GM12864 (cell line): ENCODE measurements at places on chromosomes 13 and 19.
A peak's percentile ranks its signal among the peaks of the same experiment; 100 is the strongest.

- DNase-seq = no peak
These were observed 105.6 kb downstream of the SLC7A1 start for GRCh38 chr13:29489650-29490560.

- DNase-seq = no peak
These were observed 557 bp downstream of the ZNF576 start for GRCh38 chr19:43596842-43597461.

GRCh38 chr13:93872786-93873347, 606.6 kb downstream of the DCT start:
- DNase-seq = no peak

- no peak for DNase-seq
These were observed 22.8 kb downstream of the HAUS8 start for GRCh38 chr19:17052439-17052838.

DNA sequence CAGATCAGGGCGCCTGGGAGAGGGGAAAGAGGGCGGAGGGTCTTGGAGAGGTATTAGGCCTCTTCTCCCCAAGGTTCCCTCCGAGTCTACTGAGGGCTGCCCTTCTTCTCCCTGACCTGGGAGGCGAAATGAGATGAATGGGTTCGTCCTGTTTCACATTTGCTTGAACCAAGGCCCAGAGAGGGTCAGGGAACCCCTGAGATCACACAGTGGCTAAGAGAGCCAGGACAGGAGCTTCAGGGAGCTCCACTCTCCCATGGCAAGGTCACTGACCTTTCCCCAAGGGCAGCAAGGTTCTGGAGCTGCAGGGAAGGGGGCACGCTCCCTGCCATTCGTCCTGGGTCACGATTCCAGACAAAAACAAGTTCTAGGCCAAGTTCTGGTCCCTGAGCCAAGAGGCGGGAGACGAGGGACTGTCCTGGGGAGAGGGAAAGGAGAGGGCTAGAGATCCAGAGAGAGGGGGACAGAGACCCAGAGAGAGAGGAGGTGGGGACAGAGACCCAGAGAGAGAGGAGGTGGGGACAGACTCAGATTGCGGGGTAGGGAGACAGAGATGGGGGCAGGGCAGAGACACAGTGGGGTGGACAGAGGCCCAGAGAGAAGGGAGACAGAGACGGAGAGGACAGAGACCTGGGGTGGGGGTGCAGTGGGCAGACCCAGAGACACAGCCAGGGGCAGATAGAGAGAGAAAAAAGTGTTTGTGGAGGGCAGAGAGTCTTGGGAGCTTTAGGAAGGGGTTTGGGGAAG, 541 bp downstream of the ASPDH start:
- no peak for DNase-seq

- DNase-seq = no peak
These were observed 22.5 kb upstream of the ALOX5AP start for GRCh38 chr13:30712536-30713532.

DNA sequence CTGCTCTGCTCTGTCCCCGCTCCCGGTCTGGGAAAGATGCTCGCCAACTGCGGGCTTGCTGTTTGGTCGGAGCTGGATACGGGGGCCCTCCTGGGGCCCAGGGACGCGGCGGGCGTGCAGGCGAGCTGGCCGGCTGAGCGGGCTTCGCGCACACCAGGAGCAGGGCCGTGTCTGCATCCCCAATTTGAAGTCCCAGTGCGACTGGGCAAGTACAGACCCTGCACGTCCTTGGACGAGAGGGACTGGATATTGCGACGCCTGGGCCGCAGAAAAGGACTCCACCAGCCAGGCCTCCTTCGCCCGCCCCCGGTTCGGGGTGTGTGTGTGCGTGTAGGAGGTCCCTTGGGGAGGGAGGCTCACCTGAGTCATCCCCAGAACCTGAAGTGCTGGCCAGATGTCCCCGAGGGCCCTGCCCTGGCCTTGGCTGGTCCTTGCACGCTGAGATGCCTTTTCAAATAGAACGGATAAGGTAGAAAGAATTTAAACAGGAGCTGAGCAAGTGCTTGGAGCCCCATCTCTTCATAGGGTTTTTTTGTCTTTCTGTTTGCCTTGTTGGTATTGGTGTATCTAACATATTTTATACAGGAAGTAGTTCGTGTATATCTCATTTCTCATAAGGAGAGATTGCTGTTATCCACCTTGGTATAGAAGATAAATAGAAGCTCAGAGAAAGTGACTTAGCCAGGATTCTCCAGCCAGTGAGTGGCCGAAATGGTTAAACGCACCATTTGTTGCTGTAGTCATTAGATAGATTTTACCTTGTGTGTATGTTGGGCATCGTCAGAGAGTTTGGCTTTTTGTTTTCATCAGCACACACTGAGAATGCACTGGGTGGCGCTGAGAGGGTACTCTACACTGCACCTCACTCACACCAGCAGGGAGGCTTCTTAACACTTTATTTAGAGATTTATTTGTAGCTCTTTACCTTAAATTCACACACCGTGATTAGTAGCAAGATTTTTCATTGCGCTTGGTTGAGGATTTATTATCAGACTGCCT, 1.1 kb downstream of the NAXD start:
- DNase-seq = peak; percentile 25

GRCh38 chr13:113545455-113545930, 39.1 kb upstream of the TFDP1 start:
- no peak for DNase-seq

DNA sequence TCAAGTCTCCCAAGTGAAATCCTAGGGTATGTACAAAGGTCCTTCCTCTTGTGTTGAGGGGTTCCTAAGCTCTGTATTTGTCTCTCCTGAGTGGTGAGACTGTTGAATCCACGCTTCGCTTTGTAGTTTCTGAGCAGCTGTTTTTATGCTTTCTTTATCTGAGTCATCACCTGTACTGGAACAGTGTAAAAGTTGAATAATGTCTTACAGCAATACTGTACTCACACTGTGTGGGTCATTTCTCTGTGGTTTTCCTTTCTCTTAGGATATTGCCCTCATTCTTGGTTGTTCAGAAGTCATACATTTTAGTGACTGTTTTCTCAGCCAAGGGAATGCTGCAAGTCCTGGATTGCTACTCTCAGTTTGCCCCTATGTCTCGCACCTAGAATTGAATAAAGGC, 1596.6 kb downstream of the SLITRK5 start:
- DNase-seq = no peak

GRCh38 chr19:3142292-3142670, 6.4 kb downstream of the GNA15 start:
- DNase-seq = no peak

- DNase-seq = no peak
These were observed at the start of gene GAMT for GRCh38 chr19:1401138-1401888. TSS of gene GAMT (minus strand) at chr19:1401542. CDS start at chr19:1401476, 66 bp downstream.

- DNase-seq = peak; percentile 88
These were observed 14.7 kb upstream of the ADGRE5 start for GRCh38 chr19:14366529-14366928.

GRCh38 chr13:97019236-97019635, 25.0 kb upstream of the OXGR1 start:
- DNase-seq = no peak

- DNase-seq = peak; percentile 92
These were observed 2.7 kb downstream of the TPM4 start for GRCh38 chr19:16078759-16079707.

DNA sequence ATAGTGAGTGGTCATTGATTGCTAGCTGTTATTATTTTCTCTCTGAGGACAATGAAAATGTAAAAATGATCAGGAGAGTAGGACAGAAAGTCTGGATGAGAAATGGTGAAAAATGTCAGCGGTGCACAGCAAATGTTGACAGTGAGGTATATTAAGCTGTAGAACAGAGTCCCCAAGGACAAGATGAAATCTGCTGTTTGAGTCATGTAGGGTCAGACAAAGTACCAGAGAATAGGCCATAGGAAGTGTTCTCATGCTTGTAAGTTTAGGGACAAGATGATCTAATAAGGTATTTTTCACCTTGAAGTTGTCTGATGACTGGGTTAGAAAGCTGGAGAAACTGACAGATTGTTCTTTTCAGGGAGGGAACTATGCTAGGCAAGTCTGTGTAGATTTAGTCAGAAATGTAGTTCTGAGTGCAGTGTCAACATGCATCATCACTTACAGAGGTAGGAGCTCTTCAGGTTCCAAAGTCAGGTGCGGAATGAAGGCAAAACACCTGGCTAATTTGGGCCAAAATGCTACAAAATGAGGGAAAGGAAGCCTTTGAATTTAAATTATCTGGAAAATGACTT, 369.3 kb downstream of the DLEU7 start:
- DNase-seq = no peak

DNA sequence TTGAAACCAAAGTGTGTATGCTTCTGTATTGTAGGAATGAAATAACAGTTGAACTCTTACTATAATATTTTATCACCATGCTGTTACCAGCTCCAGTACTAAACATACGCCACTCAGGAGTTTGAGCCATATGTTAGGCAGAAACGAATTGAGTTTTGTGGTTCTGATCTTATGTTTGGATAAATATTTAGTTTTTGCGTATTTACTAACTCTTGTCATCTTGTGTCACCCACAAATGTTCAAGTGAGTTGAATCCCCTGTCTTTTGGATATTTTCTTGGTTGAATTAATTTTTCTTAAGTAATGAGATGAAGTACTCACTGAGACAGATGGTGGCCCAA, 1.5 kb downstream of the FNDC3A start:
- no peak for DNase-seq

DNA sequence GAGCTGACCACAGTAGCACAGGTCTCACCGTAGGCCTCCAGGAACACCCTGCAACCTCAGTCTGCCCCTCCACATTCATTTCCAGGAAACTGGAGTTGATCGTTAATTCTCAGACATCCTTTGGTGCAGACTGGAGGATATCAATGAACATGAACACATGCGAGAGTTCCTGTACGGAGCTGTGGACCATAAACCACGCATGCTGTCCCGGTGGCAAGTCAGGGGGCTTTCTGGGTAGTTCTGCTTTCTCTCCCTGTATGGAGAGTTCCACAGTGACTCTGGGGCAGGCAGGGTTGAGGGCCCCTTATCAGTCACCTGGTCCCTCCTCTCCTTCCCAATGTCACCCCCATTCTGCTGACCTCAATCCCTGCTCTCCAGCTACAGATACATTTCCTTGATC, 55.5 kb upstream of the URI1 start:
- DNase-seq = no peak

DNA sequence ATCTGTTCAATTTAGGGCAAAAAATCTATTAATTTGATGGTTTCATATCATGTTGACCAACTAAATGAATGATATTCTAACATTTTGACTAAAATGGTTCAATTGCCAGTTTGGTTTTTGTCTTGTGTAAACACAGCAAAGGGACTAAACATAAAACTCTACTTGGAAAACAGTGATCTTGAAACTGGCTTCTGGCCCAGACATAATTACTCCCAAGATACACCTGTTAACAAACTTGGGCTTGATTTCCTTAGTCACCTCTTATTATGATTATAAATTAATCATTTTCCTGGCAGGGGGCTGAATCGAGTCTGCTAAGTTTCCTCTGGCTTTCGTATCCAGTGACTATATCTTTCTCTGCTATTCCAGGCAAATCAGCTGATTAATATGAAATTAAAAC, 78.0 kb upstream of the OXGR1 start:
- DNase-seq = no peak

- no peak for DNase-seq
These were observed 49.4 kb upstream of the ALOX5AP start for GRCh38 chr13:30685987-30686386.

DNA sequence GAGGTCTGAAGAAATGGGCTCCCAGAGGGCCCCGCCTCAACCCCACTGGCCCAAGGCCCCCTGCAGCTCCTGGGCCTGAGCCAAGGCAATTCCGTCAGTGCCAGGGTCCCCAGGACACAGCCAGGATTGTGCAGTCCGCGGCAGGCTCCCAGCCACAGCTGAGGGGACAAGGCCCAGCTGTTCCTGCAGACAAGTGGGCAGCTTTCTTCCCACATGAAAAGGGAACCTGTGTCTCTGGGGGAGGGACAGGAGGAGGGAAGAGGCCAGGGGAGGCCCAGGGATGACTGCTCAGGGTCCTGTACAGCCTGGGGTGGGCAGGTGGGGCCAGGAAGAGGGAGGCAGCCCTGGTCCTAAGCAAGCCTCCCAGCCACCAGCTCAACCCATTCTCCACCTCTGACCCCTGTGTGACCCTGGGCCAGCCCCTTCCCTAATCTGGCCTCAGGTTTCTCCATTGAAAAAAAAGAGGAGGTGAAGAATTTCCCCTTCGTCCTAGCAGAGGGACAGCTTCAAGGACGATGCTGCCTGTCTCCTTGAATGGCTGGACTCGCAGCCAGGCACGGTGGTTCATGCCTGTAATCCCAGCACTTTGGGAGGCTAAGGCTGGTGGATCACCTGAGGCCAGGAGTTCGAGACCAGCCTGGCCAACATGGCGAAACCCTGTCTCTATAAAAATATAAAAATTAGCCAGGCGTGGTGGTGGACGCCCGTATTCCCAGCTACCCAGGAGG, 20.5 kb upstream of the VSTM2B start:
- no peak for DNase-seq

DNA sequence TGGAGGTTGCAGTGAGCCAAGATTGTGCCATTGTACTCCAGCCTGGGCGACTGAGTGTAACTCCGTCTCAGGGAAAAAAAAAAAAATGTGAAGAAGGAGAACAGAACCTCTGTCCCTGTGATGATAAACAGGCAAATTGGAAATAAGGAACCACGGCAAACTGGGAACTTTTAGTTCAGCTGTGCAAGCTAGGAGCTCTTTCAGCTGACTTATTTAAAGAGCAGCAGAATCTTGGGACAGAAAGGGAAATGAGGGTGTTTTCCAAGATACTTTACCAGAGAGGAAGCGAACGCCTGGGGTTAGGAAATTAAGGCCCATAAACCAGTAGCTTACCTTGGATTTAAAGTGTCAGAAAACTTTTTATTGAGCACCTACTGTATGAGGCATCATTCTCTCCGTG, 3.0 kb upstream of the UPF1 start:
- DNase-seq = no peak

DNA sequence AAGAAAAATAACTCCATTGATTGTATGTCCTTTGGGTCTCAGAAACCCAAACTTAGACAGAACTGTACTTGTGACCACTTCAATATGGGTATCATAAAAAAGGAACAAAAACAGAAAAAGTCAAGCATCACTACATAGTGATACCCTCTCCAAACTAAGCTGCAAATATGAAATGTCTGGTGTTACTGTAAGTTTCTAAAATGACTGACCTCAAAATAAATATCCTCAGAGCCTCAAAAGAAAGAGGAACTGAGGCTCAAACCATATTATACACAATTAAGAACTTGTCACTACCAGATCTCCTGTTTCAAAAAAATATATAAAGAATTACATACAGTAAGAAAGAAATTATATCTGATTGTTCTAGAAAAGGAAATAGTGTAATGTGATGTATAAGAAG, 787.9 kb upstream of the KLHL1 start:
- DNase-seq = no peak

- DNase-seq = no peak
These were observed 5.3 kb downstream of the RFX1 start for GRCh38 chr19:14000691-14001375.
